Posterior cingulate gyrus (tissue), 11 donors: ENCODE measurements at places on chromosomes 12 and 14.

DNA sequence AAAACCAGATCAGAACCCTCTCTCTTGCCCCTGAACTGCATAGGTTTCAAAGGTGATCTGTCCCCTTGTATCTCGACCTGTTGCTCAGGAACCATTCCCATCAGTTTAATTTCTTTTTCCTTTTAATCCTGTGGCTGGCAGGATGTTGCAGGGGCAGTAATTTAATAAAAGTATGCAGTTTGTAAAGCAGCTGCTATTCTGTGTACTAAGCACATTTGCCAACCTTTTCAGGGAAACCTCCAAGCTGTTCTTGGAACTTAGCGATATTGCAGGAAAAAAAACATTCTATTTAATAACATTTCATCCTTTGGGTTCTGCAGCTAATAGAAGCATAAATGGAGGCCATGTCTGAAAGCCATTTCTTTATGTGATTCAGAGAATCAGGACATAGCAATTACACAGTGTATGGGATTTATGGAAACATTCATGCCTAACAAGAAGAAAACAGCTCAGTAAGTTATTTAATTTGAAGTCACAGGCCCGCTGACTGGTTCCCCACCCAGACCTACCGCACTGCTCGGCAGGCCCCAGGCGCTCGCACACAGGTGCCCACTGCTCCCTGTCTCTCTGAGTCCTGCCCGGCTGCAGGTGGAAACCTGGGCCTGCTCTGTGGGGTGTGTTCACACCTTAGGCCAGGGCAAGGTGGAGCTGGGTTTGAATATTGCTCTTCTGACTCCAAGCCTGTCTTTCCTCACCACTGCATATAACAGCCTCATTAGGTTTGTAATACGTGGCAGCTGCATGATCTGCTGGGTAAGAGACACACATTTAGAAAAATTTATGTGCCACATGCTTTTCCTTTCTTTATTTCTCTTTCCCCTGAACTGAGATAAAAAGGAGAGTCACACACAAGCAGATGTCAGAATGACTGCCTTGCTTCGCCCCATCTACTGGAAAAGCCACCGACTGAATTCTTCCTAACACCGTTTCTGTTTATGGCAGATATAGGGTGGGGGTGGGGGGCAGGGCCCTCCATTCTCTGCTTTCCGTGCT is 119.7 kb downstream of the SLC25A47 start:
- no peak for DNase-seq

- DNase-seq = peak; percentile 63
Observed at GRCh38 chr14:99389174-99389826, 91.4 kb downstream of the SETD3 start.

GRCh38 chr14:43413084-43413483 is 1094.0 kb downstream of the FSCB start:
- no peak for DNase-seq

DNA sequence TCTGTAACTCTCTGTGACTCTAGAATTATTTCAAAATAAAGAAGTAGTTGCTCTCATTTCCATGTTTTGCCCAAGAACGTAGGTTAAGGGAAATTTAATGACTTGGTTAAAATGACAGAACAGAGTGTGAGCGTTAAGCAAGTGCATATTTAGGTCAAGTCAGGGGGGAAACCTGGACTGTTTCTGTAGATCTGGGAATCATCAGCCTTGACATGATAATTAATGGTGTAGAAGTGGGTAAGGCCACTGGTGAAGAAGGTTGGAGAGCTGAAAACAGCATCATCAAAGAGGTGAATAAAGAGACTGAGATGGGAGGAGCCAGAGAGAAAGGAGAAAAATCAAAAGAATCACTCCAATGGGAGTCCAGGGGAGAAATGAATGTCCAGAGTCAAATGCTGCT is 49.4 kb upstream of the STK38L start:
- no peak for DNase-seq

- peak; percentile 87 for DNase-seq
Observed at GRCh38 chr12:92745856-92746550, 43.2 kb downstream of the PLEKHG7 start.
